PC-3 (cell line): ENCODE measurements at places on chromosomes 12 and 14.

GRCh38 chr12:28294300-28294699, 104.0 kb downstream of the CCDC91 start:
- peaks cover 8% of the 10 kb centered on the region for H3K36me3 ChIP-seq
- H3K4me3 ChIP-seq: no peak overlapping the region
- no peaks in the 10 kb centered on the region for H3K27me3 ChIP-seq
- no peak for DNase-seq
- H3K27ac ChIP-seq: no peak overlapping the region

DNA sequence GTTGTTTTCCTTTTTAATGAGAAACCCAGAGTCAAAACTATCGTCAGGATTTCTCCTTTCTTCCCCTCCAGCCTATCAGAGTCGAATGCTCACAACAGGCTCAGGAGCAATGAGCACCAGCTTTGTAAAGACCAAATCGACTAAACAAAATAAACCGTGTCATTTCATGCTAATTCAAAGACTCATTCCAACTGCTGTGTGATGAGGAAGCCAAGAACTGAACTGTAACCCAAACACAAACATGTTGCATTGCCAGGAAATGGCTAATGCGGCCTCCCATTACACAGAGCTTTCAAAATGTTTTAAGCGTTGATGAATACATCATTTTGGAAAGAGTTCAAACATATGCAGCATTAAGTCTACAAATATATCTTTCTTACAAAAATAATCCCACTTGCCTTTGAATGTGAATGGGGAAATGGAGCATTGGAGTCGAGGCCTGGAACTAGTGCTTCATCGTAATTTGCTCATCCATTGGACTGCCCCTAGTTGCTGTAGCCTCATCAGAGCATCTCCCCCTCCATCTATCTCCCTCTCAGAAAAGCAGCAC, 349.5 kb downstream of the GXYLT1 start:
- H3K4me1 ChIP-seq: no peaks in the 10 kb centered on the region
- peaks cover 47% of the 10 kb centered on the region for H3K27me3 ChIP-seq
- no peak overlapping the region for H3K27ac ChIP-seq
- H3K36me3 ChIP-seq: no peaks in the 10 kb centered on the region

- H3K4me3 ChIP-seq: peak overlapping the region; percentile 37; the same call in 1 of the 2 replicates
- H3K27me3 ChIP-seq: no peaks in the 10 kb centered on the region
- DNase-seq: peak; percentile 96
- peaks cover 22% of the 10 kb centered on the region for H3K4me1 ChIP-seq
- H3K27ac ChIP-seq: peak overlapping the region; percentile 76
These were observed 53.7 kb downstream of the FBXL14 start for GRCh38 chr12:1540690-1541089.

DNA sequence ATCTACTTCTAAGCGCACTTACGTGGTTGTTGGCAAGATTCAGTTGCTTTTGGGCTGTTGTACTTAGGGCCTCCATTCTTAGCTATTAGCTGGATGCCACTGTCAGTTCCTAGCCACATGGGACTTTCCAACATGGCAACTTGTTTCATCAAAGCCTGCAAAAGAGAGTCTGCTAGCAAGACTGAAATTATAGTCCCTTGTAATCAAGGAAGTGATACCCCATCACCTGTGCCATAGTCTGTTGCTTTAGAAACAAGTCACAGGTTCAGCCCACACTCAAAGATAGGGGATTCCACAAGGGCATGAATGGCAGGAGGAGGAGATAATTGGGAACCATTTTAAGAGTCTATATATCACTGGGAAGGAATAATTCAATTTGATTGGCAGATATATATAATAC, 27.1 kb upstream of the SLC17A8 start:
- no peak overlapping the region for H3K4me3 ChIP-seq
- H3K27ac ChIP-seq: no peak overlapping the region
- H3K36me3 ChIP-seq: peaks cover 20% of the 10 kb centered on the region; the same call in 1 of the 2 replicates
- H3K4me1 ChIP-seq: no peaks in the 10 kb centered on the region
- DNase-seq: no peak

DNA sequence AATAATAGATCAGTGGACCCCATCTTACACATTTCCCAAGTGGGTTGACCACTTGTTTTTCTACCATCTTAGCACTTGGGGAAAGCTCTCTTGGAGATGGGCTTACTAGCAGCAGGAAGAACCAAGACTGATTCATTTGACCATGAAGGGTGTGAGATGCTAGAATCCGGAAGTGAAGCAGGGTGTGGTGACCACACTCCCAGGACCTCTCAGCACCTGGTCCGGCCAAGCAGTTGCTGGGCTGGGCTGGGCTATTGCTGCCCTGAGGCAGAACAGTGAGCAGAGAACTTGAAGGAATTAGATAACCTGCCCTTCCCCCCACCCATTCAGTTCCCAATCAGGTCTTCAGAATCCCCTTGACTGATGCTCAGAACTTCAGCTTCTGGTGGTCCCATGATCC, 24.4 kb downstream of the ADCY6 start:
- H3K27me3 ChIP-seq: no peaks in the 10 kb centered on the region
- no peak overlapping the region for H3K4me3 ChIP-seq
- H3K36me3 ChIP-seq: peaks cover 4% of the 10 kb centered on the region; the same call in 1 of the 2 replicates
- H3K27ac ChIP-seq: no peak overlapping the region
- peaks cover 9% of the 10 kb centered on the region; the same call in 1 of the 2 replicates for H3K4me1 ChIP-seq

DNA sequence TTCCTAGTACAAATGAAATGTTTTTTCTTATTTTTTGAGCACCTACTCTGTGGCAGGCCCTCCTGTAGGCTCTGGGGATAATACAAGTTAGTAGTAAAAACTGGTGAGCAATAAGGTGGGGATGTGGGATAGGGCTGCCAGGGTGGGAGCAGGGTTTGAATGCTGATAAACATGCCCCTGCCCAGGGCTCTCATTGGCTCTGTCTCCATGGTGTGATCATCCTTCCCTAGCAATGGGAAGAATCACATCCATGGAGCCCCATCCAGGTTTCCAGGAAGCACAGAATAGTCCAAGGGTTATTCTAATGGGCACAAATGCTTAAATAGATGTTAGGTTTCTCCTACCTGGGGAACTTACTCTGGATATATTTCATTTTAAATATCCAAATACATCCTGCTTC, 45.5 kb downstream of the GIT2 start:
- H3K36me3 ChIP-seq: peaks cover 26% of the 10 kb centered on the region
- H3K4me3 ChIP-seq: no peak overlapping the region
- H3K27me3 ChIP-seq: no peaks in the 10 kb centered on the region
- no peak for DNase-seq
- H3K4me1 ChIP-seq: peaks cover 24% of the 10 kb centered on the region

DNA sequence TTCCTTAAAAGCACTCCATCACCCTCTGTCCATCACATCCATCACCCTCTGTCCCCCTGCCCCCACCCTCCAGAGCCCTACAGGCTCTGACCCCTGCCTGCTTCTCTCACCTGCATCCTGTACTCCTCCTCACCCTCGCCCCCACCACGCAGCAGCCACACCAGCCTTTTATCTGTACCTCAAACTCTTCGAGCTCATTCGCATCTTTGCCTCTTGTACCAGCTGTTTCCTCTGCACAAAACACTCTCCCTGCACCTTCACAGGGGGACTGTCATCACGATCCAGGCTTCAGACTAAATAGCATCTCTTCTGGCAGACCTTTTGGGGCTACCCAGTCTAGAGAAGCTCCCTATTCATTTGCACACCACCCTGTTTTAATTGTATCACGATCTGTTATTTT, 24.1 kb downstream of the TMEM229B start:
- peaks cover 12% of the 10 kb centered on the region; the same call in 1 of the 2 replicates for H3K27me3 ChIP-seq
- no peak overlapping the region for H3K27ac ChIP-seq
- H3K4me3 ChIP-seq: no peak overlapping the region
- no peaks in the 10 kb centered on the region for H3K36me3 ChIP-seq
- no peak for DNase-seq

DNA sequence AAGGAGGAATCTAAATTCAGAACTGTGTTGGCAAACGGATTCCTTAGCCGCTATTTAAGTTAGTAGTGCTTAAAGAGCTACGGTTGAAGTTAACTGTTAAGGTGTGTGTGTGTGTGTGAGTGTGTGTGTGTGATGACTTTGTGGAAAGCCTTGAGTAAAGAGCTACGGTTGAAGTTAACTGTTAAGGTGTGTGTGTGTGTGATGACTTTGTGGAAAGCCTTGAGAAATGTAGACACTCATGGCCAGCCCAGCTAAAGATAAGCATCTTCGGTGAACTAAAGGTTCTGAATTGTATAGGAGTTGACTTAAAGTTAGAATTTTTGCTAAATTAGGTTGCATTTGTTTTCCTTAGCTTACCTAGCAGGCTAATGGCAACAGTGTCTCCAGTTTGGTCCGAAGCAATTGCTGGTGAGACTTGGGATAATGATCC, 1.4 kb downstream of the KTN1 start:
- no peaks in the 10 kb centered on the region for H3K27me3 ChIP-seq
- peak overlapping the region; percentile 28 for H3K27ac ChIP-seq
- DNase-seq: no peak
- H3K36me3 ChIP-seq: no peaks in the 10 kb centered on the region
- peak overlapping the region; percentile 82 for H3K4me3 ChIP-seq

GRCh38 chr14:104091061-104091926, 5.8 kb downstream of the ASPG start:
- no peak overlapping the region for H3K27ac ChIP-seq
- H3K4me3 ChIP-seq: no peak overlapping the region
- H3K27me3 ChIP-seq: no peaks in the 10 kb centered on the region
- DNase-seq: no peak
- no peaks in the 10 kb centered on the region for H3K36me3 ChIP-seq
- H3K4me1 ChIP-seq: no peaks in the 10 kb centered on the region

- DNase-seq: no peak
- H3K27me3 ChIP-seq: peaks cover 24% of the 10 kb centered on the region; the same call in 1 of the 2 replicates
- no peaks in the 10 kb centered on the region for H3K4me1 ChIP-seq
- H3K36me3 ChIP-seq: no peaks in the 10 kb centered on the region
- no peak overlapping the region for H3K27ac ChIP-seq
- H3K4me3 ChIP-seq: no peak overlapping the region
These were observed 342.5 kb downstream of the RMST start for GRCh38 chr12:97805146-97805545.

- H3K27me3 ChIP-seq: no peaks in the 10 kb centered on the region
- H3K4me1 ChIP-seq: peaks cover 30% of the 10 kb centered on the region
- H3K27ac ChIP-seq: peak overlapping the region; percentile 84
- peak; percentile 84 for DNase-seq
These were observed 58.4 kb upstream of the STAC3 start for GRCh38 chr12:57309420-57309819.

- 0 out of 2 replicates have a peak, but pooled peaks cover 4% of the 10 kb centered on the region for H3K27me3 ChIP-seq
- no peak overlapping the region for H3K4me3 ChIP-seq
- DNase-seq: no peak
- H3K27ac ChIP-seq: no peak overlapping the region
- no peaks in the 10 kb centered on the region for H3K36me3 ChIP-seq
These were observed 1.6 kb upstream of the RPL10L start for GRCh38 chr14:46653031-46653755.

DNA sequence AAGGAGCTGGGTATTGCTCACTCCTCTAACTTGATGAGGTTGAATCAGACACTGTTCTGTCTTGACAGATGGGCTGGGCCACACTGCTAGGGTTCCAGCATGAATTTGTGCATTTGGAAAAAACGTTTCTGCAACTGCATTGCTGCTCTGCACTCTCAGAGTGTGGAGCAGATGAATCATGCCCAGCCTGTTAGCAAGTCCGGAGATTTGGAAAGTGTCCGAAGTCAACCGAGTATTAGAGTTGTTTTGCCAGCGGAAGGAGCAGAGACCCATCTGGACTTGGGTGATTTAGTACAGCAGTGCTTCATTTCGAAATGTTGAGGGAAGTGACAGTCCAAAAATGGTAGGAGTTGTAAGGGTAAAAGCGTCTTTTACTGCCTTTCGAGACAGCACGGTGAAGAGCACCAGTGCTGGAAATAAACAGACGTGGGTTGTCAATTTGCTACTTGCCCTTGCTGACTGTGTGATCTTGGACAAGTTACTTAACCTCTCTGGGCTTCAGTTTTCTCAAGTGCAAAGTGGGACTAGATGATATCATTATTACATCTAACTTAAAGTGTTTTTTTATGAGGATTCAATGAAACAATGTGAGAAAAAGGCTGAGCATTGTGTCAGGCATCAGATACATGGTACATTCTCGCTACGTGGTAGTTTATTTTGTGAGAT, 139.5 kb downstream of the CHST11 start:
- no peak overlapping the region for H3K4me3 ChIP-seq
- H3K27me3 ChIP-seq: no peaks in the 10 kb centered on the region
- H3K27ac ChIP-seq: no peak overlapping the region
- no peaks in the 10 kb centered on the region for H3K36me3 ChIP-seq
- peaks cover 20% of the 10 kb centered on the region for H3K4me1 ChIP-seq
